ENCODE measurements at places on chromosomes 5 and 9. TPM values are rescaled to one million over a fixed set of nuclear protein-coding genes. Genes with fewer than 3 reads are reported as not detected.

Gene MIER3
- total RNA-seq, result 22.4 TPM

Gene CAMSAP1
- total RNA-seq, result 35.8 TPM

DNA sequence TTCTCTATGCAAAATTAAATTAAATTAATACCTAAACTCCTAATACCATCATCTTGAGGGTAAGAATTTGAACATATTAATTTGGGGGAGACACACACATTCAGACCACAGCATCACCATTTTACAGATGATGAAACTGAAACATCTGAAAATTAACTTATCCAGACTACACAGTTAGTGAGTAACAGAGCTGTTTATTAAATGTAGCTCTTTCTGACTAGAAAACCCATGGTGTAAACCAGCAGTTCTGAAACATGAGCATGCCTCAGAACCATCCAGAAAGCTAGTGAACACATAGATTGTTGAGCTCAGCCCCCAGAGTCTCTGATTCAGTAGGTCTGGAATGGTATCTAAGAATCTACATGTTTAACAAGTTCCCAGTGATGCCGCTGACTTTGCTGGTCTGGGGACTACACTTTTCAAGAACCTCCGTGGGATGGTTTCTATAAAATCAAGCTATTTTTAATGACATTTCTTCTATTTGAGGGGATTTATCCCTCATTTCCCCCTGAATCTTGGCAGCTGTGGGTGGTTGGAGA is 113.5 kb downstream of the RORB start:
- no peak for DNase-seq

GRCh38 chr9:131149688-131150053 is 24.3 kb downstream of the NUP214 start:
- DNase-seq, result no peak

Gene SMARCA2
- 283 TPM for total RNA-seq

Gene STK32A
- total RNA-seq, result 9.7 TPM

DNA sequence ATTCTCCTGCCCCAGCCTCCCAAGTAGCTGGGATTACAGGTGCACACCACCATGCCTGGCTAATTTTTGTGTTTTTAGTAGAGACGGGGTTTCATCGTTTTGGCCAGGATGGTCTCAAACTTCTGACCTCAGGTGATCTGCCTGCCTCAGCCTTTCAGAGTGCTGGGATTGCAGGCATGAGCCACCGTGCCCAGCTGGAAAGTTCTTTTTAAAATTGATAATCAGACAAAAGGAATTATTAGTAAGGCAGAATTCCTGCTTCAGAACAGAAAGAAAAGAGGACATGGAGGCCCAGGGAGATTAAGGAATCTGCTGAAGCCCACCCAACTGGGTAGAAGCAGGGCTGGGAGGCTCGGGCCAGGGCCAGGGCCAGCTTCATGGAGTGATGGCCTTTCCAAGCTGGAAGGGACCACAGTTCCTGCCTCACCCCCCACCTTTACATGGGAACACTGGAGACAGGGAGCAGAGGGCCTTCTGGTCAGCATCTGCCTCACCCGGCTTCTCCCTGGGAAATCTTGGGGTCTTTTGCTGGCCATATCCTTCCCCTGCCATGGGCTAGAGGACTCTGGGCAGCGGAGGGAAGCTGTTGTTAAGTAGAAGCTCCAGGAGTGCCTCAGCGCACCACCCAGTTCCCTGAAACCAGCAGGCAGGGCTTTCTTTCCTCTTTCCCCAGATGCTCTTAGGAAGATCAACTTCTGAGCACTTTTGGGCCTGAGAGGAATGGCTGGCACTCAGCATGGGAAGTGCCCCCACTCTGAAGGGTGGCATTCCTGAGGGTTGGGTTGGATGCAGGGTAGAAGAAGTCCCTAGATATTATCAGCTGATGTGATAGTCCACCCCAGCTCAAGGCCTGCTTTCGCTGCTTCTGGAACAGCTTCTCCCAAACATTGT is 70.1 kb downstream of the RGS3 start:
- DNase-seq, result no peak

- no peak for DNase-seq
These were observed 37.0 kb downstream of the MAMDC2 start for GRCh38 chr9:70080481-70081119.

All from ureter (tissue), 1 donor.